ENCODE measurements at places on chromosomes 13 and 19. TPM values are rescaled to one million over a fixed set of nuclear protein-coding genes. Genes with fewer than 3 reads are reported as not detected.

The RTBDN gene
- total RNA-seq: not detected

The MRPL57 gene
- 40.9 TPM for total RNA-seq

The ERICH6B gene
- not detected for total RNA-seq

The FPR1 gene
- not detected for total RNA-seq

The TNNI3 gene
- 78.6 TPM for total RNA-seq

The C5AR1 gene
- total RNA-seq: not detected

The PPM1N gene
- total RNA-seq: 2.9 TPM

The NLRP9 gene
- total RNA-seq: not detected

The ARHGAP35 gene
- 31.6 TPM for total RNA-seq

The METTL21C gene
- total RNA-seq: not detected
